ENCODE measurements at places on chromosomes 11 and 22.

DNA sequence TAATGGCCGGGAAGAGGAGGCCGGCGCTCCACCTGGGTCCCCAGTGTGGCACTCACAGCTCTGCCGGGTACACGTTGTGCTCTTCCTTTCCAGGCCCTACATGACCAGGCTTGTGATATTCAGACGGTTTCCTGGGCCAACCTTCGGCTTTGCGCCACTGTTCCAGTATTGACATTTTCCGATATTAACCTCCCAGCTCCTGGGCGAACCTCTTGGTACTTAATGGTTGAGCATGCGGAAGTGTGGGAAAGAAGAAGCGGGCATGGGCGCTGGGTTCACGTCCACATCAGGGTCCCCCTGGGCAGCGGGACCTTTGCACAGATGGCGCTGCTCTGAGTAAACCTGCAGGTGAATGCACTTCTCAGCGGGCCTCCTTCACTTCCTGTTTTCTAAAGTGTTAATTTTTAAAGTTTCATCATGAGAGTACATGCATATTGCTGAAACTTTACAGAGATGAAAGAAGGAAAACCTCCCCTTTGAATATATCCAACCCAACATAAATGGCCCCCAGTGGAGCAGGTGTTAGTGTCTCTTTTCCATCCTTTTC lies 286.7 kb downstream of the TBC1D22A start:
- DNase-seq, result no peak

- DNase-seq, result no peak
Measured at GRCh38 chr11:64347193-64347867, 7.3 kb downstream of the CCDC88B start.

DNA sequence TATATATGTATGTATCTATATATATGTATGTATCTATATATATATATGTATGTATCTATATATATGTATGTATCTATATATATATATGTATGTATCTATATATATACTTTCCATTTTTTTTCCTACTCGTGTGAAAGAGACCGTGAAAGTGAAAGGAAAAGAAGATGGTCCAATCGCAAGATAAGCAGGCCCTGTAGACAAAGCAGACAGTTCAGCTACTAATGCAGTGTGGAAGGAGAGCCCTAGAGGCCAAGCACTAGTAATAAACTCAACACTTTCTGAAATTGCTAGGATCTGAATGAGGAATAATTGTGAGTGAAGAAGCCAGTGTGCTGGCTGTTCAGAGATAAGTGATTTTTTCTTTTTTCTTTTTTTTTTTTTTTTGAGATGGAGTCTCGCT lies 47.2 kb downstream of the MCHR1 start:
- no peak for DNase-seq

- DNase-seq, result no peak
Measured at GRCh38 chr11:122304973-122305372, 189.0 kb upstream of the BLID start.

DNA sequence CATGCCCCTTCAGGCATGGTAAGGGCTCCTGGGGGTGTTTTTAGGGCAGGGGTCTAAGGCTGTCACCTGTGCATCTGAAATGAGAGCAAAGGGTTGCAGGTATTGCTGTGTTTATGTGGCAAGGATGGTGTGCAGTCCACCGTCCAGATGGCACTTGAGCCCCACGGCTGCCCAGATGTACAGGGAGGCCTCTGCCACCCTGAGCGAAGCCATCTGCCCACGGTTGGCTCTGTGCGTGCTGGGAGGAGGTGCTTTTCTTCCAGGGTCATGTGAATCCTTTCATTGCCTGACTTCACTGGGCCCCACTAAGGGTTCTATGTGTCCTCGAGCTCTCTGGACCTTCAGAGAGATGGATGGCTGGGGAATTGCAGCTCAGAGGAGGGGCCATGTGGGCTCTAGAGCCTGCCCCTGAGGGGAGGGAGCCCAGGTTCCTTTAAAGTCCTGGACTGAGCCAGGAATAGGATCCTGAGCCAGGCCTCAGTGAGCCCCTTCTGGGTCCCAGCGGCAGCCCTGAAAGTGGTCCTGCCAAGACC lies 89.9 kb downstream of the CTTN start:
- DNase-seq, result no peak

- no peak for DNase-seq
Measured at GRCh38 chr11:130601764-130602460, 153.5 kb downstream of the ADAMTS15 start.
